ENCODE measurements at places on chromosomes 16 and 17.

DNA sequence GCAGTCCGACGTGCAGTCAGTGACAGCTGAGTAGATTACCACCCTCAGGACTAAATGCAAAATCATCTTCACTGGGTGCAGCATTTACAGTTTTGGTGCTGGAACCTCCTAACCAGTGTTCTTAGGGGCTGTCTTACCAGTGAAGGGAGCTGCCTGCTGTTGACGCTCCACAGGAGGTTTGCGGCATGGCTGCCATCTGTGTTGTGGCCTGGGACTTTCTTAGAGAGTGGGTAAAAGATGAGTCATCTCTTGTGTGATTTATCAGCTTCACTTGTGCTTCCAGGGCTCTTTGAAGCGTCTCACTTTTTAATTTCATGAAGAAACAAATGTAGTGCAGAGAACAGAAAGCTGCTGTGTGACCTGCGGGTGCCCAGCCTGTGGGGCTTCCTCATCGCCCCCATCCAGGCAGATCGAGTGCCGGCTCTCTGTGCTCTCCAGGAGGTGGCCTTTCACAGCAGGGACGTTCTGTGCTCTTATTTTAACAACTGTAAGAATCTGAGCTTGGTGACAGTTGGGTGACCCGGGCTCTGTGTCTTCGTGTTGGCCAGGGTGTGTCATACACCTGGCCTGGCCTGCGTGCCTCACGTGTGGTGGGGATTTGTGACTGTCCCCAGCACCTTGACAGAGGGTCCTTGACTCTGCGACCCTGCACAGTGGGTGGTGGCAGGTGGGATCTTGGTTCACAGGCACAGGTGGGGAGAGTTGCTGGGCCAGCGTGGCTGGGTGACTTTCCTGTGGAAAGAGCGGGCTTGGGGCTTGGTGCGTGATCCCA, 24.3 kb upstream of the ZNF750 start:
- peak; percentile 76 for DNase-seq

DNA sequence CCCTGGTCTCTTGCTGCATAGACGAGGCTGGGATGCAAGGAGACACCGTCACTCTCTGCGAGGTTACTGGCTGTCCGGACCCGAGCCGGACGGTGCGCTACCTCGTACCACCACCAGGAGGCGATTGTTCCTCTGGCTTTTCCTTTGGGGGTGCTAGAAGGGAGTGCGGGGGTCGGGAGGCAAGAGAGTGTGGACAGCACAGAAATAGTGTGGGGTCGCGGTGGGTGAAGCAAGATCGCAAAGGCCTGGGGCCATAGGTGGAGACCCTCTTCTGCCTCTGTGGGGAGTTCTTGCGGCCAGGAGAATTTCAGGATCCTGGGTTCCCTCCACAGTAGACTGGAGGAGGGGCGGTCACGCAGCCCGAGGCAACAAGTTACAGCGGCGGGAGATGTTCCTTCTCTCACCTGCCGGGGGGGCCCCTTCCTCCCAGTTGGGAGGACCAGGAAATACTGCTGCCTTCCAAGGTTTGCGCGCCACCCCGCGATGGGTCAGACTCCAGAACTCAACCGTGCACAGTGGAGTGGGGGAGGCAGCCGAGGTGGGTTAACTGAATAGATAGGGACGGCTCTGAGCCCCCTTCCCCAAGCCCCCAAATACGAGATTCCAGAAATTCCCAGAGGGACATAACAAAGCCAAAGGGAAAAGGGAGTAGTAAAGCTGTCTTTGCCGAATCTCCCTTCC, 6.9 kb downstream of the PHOSPHO1 start:
- peak; percentile 65 for DNase-seq

- no peak for DNase-seq
Measured at GRCh38 chr16:84223456-84223855, 16.4 kb downstream of the KCNG4 start.

DNA sequence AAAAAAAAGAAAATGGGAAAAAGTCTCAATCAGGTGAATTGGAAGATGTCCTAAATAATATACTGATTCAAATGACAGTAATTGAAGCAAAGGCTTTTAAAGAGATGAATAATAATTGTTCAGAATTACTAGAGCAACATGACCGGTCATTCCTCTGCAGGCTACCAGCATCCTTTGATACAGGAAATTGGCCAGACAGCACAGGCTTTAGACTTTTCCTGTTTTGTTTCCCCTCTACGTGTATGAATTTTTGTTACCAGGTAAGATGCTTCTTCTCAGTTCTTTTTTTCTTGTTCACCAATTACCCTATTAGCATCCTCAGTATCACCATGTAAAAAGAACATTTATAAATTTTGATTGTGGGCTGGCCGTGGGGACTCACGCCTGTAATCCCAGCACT, 77.5 kb downstream of the RPGRIP1L start:
- DNase-seq, result no peak

DNA sequence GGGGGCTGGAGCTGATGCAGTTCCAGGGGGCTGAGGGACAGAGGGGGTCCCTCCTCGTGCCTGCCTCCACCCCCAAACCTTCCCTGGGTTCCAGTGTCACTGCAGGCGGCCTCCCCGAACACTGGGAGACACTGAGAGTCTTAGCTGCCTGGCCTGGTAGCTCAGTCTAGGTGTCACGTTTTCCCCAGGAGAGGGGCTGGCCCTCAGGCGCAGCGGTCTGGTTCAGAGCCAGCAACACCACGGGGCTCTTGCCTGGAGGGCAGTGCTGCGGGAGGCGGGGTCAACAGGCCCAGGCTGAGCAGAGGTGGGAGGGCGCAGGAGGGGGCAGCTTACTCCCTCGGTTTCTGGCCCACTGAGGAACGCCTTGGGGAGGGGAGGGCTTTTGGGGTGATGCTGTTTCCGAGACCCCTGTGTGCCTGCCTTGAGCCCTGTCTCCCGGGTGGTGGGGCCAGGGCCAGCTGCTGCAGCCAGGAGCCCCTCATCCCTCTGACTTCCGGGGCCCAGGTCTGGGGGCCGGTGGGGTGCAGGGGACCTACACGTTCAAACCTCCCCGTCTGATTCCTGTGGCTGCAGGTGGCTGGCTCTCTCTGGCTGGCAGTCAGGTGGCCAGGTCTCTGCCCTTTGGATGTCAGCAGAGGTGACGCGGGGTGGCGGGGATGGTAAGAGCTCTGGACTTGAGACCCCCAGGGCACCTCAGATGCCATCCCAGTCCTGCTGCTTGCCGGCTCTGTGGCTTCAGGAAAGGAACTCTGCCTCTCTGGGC, 89.3 kb upstream of the GSE1 start:
- no peak for DNase-seq

- no peak for DNase-seq
Measured at GRCh38 chr16:73058616-73059409, 10.9 kb upstream of the ZFHX3 start.

DNA sequence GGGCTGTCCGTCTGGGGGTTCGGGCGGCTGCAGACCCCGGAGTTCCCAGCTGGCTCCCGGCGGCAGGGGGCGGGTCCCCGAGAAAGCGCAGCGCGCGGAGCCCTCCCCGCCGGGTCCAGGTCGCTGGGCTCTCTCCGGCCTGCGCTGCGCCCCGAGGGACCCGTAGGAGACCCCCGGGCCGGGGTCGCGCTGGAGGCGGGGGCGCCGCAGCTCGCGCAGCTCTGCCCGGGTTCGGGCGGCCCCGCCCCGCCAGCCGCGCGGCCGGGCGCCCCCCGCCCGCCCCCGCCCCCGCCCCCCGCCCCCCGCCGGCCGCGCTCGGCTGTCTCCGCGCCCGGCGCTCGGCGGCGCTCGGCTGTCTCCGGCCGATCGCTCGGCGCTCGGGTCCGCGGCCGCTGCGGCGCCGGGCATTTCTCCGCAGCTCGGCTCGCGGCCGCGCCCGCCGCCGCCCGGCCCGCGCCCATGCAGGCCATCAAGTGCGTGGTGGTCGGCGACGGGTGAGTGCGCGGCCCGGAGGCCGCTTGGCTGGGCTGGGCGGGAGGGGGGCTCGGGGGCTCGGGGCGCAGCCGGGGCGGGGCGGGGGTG, at the start of gene RAC3:
Gene RAC3 (plus strand): TSS at position 376 of the 582 bp plus-strand sequence. CDS start 84 bp downstream, at position 460.
- DNase-seq, result no peak

DNA sequence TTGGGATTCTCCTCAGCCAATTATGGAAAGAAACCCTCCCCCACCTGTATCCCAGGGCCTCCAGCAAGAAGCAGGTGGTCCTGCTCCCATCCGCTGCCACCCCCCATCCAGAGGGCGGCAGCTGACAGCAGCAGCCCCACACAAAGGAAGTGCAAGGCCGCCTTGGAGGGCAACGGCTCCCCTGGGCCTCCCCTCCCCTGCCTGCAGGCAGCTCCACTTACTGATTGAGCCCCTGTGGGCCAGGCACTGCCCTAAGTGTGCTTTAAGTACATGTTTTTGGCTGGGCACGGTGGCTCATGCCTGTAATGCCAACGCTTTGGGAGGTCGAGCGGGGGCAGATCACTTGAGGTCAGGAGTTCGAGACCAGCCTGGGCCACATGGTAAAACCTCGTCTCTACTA, 257.6 kb downstream of the PARN start:
- DNase-seq, result no peak
